ENCODE measurements at places on chromosomes 11 and 22.

GRCh38 chr11:88355887-88356286 is 18.4 kb upstream of the CTSC start:
- DNase-seq: no peak

GRCh38 chr22:23055449-23056179 is 14.7 kb upstream of the GNAZ start:
- DNase-seq: no peak

DNA sequence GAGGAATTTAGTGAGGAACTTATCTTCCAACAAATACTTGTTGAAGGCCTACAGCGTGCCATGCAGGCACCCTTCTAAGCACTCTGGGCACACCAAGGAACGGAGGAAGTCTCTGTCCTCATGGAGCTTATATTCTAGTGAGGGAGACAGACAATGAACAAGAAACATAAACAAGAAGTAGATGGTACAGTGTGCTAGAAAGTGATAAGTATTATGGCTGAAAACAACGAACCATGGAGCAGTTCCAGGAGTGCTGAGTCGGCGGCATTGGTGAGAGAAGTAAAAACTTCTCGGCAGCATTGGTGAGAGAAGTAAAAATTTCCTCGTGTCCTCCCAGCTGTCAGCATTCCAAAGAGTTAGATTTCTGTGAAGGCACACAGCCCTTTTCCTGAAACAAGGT is 53.2 kb downstream of the FAM76B start:
- no peak for DNase-seq

- DNase-seq: no peak
Observed at GRCh38 chr11:10592331-10592730, 23.9 kb upstream of the LYVE1 start.

DNA sequence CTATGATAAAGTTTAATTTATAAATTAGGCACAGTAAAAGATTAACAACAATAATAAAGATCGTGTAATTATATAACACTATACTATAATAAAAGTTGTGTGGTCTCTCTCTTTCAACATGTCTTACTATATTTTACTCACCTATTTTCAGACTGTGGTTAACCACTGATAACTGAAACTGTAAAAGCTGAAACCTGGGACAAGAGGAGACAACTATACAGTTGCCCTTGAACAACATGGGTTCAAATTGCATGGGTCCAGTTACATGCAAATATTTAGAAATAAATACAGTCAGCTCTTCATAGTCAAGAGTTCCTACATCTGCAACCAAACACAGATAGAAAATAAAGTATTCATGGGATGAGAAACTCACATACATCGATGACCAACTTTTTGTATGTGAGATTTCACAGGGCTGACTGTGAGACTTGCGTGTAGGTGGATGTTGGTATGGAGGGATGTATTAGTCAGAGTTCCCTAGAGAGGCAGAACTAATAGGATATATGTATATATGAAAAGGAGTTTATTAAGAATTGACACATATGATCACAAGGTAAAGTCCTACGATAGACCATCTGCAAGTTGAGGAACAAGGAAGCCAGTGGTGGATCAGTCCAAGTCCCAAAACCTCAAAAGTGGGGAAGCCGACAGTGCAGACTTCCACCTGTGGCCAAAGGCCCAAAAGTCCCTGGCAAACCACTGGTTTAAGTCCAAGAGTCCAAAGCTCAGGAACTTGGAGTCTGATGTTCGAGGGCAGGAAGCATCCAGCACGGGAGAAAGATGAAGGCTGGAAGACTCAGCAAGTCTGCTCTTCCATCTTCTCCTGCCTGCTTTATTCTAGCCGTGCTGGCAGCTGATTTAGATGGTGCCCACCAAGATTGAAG is 359.5 kb downstream of the INSC start:
- DNase-seq: no peak

- DNase-seq: no peak
Observed at GRCh38 chr11:91433284-91434010, 791.2 kb upstream of the FAT3 start.

DNA sequence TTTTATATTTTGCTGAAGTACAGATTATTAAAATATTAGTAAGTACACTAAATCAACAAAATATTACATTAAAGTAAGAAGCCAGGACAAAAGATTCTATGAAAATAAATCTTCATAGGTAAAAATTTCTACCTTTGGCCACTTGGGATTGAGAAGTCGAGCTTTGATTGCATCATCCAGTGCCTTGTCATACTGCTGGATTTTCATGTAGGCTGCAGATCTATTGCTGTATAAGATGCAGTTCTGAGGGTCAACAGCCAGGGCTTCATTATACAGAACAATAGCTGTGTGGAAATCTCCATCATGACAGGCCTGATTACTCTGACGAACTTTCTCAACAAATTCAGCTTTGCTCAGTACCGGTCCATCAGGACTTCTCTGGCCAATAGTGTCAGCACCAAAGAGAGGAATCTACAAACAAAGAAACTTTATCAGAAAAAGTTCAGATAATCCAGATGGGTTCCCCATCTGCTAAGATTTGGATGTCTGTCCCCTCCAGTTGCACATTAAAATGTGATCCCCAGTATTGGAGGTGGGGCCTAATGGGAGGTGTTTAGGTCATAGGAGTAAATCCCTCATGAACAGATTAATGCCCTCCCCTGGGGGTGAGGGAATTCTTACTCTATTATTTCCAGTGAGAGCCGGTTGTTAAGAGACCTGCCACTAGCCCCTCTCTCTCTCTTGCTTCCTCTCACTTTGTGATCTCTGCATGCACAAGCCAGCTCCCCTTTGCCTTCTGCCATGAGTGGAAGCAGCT is 50.0 kb downstream of the TTC28 start:
- no peak for DNase-seq

GRCh38 chr11:2202900-2203439 is 31.4 kb upstream of the TH start:
- no peak for DNase-seq

- no peak for DNase-seq
Observed at GRCh38 chr11:133996671-133997070, 39.9 kb upstream of the IGSF9B start.

- no peak for DNase-seq
Observed at GRCh38 chr22:44550711-44551491, 52.9 kb upstream of the RTL6 start.

- no peak for DNase-seq
Observed at GRCh38 chr22:49553518-49554295, 274.0 kb downstream of the BRD1 start.

DNA sequence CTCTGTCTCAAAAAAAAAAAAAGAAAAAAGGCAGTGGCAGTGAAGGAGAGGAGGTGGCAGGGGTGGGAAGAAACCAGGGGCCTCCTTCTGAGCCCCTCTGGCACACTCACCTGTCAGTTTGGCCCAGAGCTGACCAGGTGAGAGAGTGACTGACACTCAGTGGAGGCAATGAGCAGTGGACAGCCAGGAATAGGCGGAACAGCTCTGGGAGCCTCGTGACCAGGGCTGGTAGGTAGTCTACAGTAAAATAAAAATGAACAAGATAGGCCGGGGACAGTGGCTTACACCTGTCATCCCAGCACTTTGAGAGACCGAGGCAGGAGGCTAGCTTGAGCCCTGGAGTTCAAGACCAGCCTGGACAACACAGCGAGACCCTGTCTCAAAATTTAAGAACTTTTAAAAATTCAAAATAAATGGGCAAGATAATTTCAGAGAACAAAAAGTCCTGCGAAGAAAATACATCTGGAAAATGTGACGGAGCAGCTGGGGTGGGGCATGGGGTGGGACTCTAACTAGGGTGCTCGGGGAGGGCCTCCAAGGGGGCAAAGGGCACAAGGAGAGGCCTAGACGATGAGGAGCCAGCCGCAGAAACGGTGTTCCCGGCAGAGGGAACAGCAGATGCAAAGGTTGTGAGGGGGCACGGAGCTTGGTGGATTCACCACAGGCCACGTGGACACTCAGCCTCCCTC is 3.8 kb upstream of the PDXP start:
- no peak for DNase-seq

- no peak for DNase-seq
Observed at GRCh38 chr11:31856248-31856647, 45.1 kb upstream of the PAX6 start.

Measured in T-helper 17 cell (primary cell).